ENCODE measurements at places on chromosomes 3 and 15. TPM values are rescaled to one million over a fixed set of nuclear protein-coding genes. Genes with fewer than 3 reads are reported as not detected.

DNA sequence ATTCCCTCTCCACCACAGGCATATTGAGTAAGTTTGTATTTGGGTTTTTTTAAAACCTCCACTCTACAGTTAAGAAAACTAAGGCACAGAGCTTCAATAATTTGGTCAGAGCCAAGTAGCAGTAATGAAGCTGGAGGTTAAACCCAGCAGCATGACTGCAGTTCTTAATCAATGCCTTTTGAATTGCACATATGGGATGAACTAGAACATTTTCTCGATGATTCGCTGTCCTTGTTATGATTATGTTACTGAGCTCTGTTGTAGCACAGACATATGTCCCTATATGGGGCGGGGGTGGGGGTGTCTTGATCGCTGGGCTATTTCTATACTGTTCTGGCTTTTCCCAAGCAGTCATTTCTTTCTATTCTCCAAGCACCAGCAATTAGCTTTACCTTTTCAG, 1.6 kb upstream of the CCR5 start:
- peak overlapping the region; percentile 93 for H3K27ac ChIP-seq
- peaks cover 92% of the 10 kb centered on the region for H3K4me1 ChIP-seq
- DNase-seq: no peak
- no peaks in the 10 kb centered on the region for H3K27me3 ChIP-seq

- no peak for DNase-seq
- no peak overlapping the region for H3K27ac ChIP-seq
- peaks cover 7% of the 10 kb centered on the region for H3K36me3 ChIP-seq
- no peak overlapping the region for H3K4me3 ChIP-seq
These were observed 1.2 kb upstream of the FEZF2 start for GRCh38 chr3:62374341-62375218.

GRCh38 chr3:119700920-119701734, 1.7 kb upstream of the CFAP91 start:
- peak overlapping the region; percentile 64 for H3K4me3 ChIP-seq
- H3K27ac ChIP-seq: peak overlapping the region; percentile 94
- peaks cover 6% of the 10 kb centered on the region for H3K27me3 ChIP-seq
- H3K4me1 ChIP-seq: peaks cover 32% of the 10 kb centered on the region
- no peak for DNase-seq
- peaks cover 12% of the 10 kb centered on the region for H3K36me3 ChIP-seq

DNA sequence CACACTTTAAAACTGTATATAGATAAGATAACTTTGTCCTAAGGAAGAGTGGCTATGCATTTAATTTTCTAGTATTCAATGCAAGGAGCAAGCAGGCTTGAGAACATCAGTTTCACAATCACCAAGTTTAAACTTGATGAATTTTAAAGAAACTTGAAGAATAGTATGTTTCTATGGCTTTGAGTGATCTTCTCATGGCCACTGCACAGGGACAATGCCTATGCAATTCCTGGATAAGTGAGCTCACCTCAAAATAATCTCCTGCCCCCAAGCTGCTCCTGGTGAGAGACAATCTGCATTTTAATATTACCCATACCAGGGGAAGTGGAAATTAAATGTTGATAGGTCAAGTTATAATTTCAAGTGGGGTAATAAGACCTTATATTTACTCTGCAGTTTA, 376.6 kb upstream of the CBLB start:
- no peak overlapping the region for H3K4me3 ChIP-seq
- no peak for DNase-seq
- no peak overlapping the region for H3K27ac ChIP-seq
- H3K27me3 ChIP-seq: no peaks in the 10 kb centered on the region
- H3K36me3 ChIP-seq: peaks cover 5% of the 10 kb centered on the region
- peaks cover 6% of the 10 kb centered on the region for H3K4me1 ChIP-seq

Gene PYGO1
- not detected for total RNA-seq

Gene PLAAT1
- total RNA-seq: not detected

All from natural killer cell treated with Interleukin-12 subunit alpha and Interleukin-12 subunit beta and Interleukin-15 and Interleukin-18, amount 100 ng/mL, for 72 hours (primary cell).